A549 (cell line): ENCODE measurements at places on chromosomes 16 and 17. TPM values are rescaled to one million over a fixed set of nuclear protein-coding genes. Genes with fewer than 3 reads are reported as not detected.

- DNase-seq, result no peak
Observed at GRCh38 chr17:7944326-7944725, 12.3 kb downstream of the CNTROB start.

DNA sequence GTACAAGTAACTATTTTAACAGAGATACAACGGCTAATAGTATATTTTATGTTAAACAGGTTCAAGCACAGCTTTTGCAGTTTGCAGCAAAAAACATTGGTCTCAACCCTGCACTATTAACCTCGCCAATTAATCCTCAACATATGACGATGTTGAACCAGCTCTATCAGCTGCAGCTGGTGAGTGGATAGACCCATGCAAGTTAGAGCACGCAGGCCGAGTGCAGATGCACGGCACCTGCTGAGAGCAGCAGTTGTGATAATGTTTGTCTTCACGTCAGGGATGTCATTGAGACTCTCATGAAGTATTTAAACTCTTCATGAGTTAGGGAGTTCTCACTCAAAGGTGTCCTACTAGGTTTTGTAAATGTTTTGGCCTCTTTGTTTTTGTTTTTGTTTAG, 45.6 kb downstream of the TMC6 start:
- no peak for DNase-seq

GRCh38 chr17:60390186-60390585, 1.7 kb downstream of the USP32 start:
- DNase-seq, result no peak

- no peak for DNase-seq
Observed at GRCh38 chr17:15087946-15088345, 177.2 kb downstream of the PMP22 start.

- DNase-seq, result no peak
Observed at GRCh38 chr16:49277766-49278566, 3.7 kb downstream of the CBLN1 start.

TMEM88 gene
- 0.17 to 0.73 TPM (median 0.33 TPM) in 3 replicates for polyA plus RNA-seq
